Kasumi-1 (cell line): ENCODE measurements at places on chromosomes 5 and 9.

DNA sequence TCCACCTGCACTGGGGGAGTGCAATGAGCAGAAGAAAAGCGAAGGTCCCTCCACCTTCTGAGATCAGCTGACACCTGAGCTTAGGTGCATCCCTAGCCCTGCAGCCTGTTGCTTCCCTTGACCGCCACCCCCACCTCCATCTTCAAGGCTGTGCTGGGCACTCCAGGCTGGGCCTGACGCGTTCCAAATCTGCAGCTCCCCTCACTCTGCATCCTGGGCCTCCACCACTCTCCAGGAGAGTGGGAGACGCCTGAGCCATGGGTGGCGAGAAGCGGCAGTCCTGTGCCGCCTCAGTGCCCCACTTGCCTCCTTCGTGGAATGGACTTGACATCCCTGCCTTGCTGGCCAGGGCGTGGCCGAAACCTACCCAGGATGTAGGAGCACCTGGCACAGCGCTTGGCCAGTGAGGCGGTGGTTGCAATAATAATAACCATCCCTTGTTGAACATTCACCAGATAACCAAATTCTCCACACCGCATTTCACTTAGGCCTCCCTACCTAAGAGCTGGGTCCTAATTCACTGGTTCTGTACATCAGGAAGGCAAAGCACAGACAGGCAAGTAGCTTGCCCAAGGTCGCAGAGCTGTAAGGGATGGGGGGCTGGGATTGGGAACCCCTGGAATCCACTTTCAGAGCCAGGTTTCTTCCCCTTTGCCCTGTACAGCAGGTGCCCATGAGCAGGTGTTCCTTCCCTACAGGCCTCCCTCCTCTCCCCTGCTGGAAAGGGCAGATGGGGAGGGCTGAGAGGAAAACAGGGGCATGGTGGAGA is 11.7 kb downstream of the B4GALT7 start:
- DNase-seq, result no peak

DNA sequence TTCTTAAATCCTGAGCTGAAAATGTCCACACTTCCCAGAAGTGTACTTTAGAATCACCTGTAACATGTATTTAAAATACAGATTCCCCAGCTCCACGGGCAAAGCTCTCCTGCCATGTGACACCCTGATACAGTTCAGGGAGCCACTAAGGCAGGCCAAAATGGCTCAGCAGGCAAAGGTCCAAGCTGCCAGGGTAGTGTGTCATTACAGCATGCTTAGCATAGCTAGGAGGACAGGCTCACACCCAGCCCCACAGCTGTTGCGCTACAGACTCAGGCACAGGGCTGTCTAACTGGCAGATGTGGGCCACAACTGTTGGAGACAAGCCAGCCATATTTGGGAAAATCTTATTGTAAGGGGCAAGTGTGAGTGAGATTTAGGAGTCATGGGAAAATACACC is 73.0 kb downstream of the C9orf85 start:
- no peak for DNase-seq

GRCh38 chr9:4579001-4579400 is 83.1 kb upstream of the PLPP6 start:
- DNase-seq, result no peak

GRCh38 chr5:3220201-3220600 is 375.4 kb upstream of the IRX1 start:
- no peak for DNase-seq

- DNase-seq, result peak; percentile 44
Measured at GRCh38 chr5:110441035-110441434, 285.4 kb downstream of the TMEM232 start.

DNA sequence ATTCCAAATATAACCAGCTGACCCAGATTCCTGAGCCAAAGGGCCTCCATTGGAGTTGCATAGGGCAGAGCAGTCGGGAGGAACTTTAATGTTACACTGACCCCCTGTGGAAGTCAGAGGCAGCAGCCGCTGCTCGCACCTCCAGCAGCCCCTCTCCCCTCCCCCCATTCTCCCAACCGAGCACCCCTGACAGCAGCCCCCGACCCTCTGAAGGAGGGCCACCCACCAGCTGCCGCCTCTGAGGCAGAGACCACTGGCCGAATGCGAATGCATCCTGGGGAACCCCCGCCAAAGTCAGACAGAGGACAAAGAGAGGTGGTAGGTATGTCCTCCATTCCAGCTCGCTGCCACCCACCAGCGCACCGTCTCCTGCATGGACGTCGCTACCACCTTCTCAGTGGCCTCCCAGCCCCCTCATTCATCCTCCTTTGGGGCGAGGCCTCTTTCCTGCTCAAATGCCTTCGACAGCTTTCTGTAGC is 231.0 kb downstream of the CDK5RAP2 start:
- DNase-seq, result peak; percentile 30

DNA sequence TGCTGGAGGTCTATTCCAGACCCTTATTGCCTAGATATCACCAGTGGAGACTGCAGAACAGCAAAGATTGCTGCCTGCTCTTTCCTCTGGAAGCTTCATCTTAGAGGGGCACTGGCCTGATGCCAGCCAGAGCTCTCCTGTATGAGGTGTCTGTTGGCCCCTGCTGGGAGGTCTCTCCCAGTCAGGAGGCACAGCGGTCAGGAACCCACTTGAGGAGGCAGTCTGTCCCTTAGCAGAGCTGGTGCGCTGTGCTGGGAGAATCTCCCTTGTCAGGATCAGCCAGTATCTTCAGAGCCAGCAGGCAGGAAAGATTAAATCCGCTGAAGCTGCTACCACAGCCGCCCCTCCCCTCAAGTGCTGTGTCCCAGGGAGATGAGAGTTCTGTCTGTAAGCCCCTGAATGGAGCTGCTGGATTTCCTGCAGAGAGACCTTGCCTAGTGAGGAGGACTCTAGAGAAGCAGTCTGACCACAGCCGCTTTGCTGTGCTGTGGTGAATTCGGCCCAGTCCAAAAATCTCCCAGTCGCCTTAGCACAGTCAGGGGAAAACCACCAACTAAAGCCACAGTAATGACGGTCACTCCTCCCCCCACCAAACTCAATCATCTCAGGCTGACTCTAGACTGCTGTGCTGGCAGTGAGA is 124.1 kb downstream of the JAKMIP2 start:
- DNase-seq, result no peak

DNA sequence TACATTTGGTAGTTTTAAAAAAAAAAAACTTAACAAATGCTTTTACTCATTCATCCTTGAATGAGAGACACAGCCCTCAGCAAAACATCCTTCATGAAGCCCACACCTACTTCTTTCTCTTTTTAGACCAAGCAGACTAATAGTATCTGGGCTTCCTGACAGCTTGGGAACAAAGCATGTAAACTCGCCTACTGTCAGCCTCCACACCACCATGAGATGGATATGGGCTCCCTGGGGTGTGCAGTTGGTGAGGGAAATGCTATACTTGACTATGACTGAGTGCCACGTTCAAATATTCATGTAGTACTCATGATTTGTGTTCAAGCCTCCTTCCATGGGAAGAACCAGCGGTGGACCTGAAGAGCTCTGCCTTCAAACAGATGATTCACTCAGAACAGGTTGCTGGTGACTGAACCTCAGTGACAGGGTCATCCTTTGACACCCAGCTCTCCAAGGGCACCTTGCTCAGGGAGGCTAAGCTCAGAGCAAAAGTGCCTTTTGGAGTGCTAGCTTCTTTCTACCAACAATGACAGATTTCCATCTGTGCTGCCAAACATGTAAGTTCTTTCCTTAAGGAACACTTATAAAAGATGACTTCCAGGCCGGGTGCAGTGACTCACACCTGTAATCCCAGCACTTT is 36.8 kb downstream of the SLC22A5 start:
- DNase-seq, result no peak

GRCh38 chr5:93746406-93747056 is 5.1 kb upstream of the POU5F2 start:
- DNase-seq, result no peak

DNA sequence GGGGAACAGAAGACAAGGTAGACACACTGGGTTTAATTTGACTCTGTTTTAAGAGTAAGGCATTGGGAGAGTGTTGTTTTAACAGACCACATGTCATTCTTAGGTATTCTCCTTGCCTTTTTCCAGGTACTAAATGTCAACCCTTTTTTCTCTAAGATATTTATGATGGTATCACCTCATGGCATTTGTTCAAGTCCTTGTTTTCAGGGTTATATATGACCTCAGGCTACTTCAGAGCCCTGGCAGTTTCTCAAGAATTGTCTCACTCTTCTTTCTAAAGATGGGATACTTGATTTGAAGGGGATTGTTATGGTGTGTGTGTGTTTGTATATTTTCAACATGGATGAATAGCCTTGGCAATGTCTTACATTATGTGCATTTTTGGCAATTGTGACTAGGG is 131.1 kb upstream of the ACTBL2 start:
- no peak for DNase-seq

- DNase-seq, result no peak
Measured at GRCh38 chr5:141747152-141748141, 65.4 kb upstream of the ARAP3 start.

DNA sequence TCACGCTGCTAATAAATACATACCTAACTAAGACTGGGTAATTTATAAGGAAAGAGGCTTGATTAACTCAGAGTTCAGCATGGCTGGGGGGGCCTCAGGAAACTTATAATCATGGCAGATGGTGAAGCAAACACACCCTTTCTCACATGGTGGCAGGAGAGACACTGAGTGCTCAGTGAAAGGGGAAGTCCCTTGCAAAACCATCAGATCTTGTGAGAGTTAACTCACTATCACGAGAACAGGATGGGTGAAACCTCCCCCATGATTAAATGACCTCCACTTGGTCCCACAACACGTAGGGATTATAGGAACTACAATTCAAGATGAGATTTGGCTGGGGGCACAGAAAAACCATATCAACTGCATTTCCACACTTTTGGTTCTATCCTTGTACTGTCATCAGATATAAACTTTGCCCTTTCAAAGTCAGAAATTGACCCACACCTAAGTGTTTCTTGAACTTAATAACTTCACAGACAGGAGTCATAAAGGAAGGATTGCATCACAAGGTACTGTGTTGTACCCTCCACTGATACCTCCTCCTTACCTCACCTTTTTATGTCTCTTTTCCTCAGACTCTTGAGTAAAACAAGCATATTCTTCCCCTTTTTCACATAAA is 319.1 kb upstream of the PIK3R1 start:
- peak; percentile 56 for DNase-seq

- DNase-seq, result no peak
Measured at GRCh38 chr5:161600156-161600555, 53.6 kb upstream of the GABRB2 start.

GRCh38 chr5:68377733-68378132 is 162.2 kb downstream of the PIK3R1 start:
- no peak for DNase-seq

- DNase-seq, result no peak
Measured at GRCh38 chr5:130601-131131, 38.7 kb downstream of the PLEKHG4B start.

DNA sequence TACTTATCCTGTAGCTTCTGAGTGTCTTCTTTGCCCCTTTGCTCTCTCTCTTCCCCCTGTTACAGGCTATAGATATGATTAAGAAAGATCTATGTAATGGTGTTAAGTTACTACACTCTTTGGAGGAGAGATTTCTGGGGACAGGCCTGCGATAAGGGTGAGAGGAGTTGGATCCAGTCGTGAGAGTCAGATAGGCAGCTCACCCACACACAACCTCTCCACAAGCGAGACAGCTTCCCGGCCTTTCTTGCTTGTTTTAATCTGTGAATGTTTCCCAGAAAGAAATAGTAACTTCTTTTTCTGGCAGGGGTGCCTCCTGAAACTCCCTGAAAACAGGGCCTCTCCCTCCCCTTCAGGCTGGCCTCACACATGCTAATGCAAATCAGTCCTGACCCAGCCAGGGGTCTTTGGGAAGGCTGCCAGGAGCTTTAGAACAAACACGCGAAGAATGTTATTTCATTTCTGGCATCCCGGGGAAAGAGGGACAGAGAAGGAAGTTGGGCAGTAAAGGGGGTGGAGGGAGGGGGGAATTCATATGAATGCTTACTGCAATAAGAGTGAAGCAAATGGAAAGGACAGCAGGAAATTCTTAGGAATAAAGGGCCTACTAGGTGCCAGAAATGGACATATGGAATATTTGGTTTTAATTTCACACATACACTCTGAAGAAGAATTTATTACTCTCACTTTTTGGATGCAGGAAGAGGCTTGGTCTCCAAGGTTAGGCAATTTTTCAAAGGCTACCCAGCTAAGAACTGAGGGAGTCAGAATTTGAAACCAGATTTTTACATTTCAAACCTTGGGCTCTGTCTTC is 215.8 kb upstream of the TRIM32 start:
- DNase-seq, result no peak

- DNase-seq, result no peak
Measured at GRCh38 chr9:115033800-115034199, 84.2 kb downstream of the TNC start.

GRCh38 chr5:176889321-176890280 is 9.5 kb downstream of the HK3 start:
- no peak for DNase-seq

GRCh38 chr5:69364414-69364813 is 4.9 kb downstream of the AK6 start:
- DNase-seq, result peak; percentile 73

DNA sequence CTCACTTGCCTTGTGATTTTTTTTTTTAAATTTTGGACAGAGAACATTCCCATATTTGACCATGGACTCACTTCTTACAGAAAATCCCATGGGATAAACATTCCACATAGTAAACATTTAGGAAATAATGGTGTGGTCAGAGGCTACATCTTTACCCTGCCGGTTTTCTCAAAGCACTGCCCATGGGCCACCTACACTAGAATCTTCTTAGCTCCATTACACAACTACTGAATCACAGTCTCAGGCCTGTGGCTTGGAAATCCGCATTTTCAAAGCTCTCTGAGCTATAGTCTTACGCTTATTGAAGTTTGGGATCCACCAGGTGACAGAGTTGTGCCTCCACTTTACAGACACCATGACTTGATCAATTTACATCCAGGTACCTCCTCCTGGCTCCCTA is 39.4 kb downstream of the ALG2 start:
- no peak for DNase-seq

DNA sequence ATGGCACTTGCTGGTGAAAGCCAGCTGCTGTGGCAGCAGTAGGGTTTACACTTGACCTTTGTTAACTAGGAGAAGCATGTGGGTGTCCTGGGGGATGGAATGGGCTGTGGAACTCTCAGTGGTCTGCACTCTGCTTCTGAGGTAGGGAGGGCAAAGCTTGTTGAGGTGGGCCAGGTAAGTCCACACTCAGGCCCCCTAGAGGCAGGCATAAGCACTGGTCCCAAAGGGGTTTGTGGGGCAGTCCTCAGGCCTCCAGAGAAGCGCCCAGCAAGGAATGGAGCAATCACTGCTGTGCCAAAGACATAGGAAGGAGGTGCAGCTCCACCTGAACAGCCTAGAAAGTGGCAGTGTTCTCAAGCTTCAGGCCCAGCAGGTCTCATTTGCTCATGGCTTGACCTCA is 34.7 kb downstream of the INSL4 start:
- DNase-seq, result no peak
